WTC11 (cell line): ENCODE measurements at places on chromosomes 16 and 17.

DNA sequence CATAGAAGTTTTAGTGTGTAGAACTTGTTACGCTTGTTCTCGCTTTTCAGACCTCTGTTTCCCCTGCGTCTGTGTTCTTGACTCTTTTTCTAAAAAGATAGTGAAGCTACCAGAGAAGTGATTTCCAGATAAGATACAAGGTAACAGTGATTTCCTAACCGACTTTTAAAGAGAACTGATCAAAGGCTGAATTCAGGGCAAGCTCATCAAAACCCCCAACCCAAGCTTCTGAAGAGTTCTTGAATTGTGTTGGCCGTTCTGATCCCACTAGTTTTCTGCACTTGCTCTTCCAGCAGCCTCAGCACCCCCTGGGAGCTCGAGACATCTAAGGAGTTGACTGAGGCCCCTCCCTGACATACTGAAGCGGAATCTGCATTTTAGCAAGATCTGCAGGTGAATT lies 12.7 kb upstream of the NSMCE1 start:
- no peaks in the 10 kb centered on the region for H3K36me3 ChIP-seq
- no peak overlapping the region for H3K4me3 ChIP-seq
- DNase-seq: no peak
- no peak overlapping the region for H3K27ac ChIP-seq
- no peaks in the 10 kb centered on the region for H3K27me3 ChIP-seq

DNA sequence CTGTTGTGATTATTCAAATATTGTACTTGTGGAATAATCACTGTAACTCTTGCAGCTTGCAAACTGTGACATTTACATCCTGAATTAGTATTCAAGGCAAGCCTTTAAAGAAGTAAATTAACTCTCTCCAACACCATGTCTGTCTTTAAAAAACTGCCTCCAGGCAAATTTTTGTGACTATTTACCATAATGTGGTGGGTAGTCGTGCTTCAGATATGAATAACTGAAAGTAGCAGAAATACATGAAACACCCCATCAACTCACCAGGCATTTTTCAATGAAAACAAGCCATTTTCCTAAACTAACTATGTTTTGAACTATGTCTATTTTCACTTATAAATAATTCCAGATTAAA lies 217.4 kb upstream of the PSMD7 start:
- H3K36me3 ChIP-seq: peaks cover 15% of the 10 kb centered on the region
- DNase-seq: no peak
- no peaks in the 10 kb centered on the region for H3K27me3 ChIP-seq
- H3K27ac ChIP-seq: no peak overlapping the region

DNA sequence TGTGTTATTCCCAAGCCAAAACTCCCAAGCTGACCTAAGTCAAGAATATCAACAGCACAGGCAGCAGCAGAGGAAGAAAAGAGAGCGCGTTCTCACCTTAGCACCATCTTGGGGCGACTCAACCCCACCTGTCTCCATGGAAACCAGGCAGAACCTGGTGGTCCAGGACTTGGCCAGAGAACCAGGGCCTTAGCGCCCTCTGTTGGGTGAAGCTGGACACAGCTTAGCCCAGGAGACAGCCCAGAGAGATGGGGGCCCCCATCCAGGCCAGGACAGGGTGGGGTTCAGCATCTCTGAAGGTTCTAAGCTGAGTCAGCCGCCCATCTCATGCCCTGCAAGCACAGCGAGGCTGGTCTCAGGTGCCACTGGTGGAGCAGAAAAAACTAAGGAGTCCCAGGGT lies 60.1 kb upstream of the TMEM132E start:
- H3K27ac ChIP-seq: no peak overlapping the region
- DNase-seq: peak; percentile 85
- no peaks in the 10 kb centered on the region for H3K36me3 ChIP-seq
- no peak overlapping the region for H3K4me3 ChIP-seq
- peaks cover 5% of the 10 kb centered on the region; the same call in 1 of the 2 replicates for H3K4me1 ChIP-seq
- no peaks in the 10 kb centered on the region; the same call in 1 of the 2 replicates for H3K27me3 ChIP-seq

DNA sequence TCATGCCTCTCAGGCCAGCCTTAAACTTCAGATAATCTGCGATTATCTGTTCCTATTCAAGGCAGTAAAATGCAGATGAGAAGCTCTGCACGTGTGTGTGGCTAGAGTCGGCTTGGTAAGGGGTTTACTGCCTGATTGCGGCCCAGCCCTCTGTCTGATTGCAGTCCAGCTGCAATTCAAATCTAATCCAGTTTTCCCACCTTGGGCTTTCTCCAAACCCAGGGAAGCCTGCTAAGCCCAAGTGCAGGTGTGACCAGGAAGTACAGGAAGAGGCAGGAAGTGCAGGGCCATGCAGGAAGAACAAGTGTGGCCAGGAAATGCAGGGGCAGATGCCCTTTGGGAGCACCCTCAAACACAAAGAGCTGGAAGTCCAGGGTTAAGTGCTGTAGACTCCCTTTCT lies 314.9 kb downstream of the CEP112 start:
- DNase-seq: no peak
- peaks cover 8% of the 10 kb centered on the region for H3K4me1 ChIP-seq
- H3K36me3 ChIP-seq: peaks cover 16% of the 10 kb centered on the region
- no peak overlapping the region for H3K4me3 ChIP-seq

GRCh38 chr16:77690416-77690815 lies 31.9 kb upstream of the NUDT7 start:
- DNase-seq: no peak
- no peaks in the 10 kb centered on the region for H3K27me3 ChIP-seq
- H3K4me1 ChIP-seq: 0 out of 2 replicates have a peak, but pooled peaks cover 3% of the 10 kb centered on the region
- no peaks in the 10 kb centered on the region for H3K36me3 ChIP-seq
- H3K27ac ChIP-seq: no peak overlapping the region

GRCh38 chr17:36942019-36942599 lies 4.8 kb downstream of the LHX1 start:
- no peaks in the 10 kb centered on the region for H3K36me3 ChIP-seq
- H3K27me3 ChIP-seq: peaks cover 100% of the 10 kb centered on the region
- peak overlapping the region; percentile 55 for H3K4me3 ChIP-seq
- H3K4me1 ChIP-seq: peaks cover 76% of the 10 kb centered on the region
- DNase-seq: peak; percentile 50
- H3K27ac ChIP-seq: no peak overlapping the region

DNA sequence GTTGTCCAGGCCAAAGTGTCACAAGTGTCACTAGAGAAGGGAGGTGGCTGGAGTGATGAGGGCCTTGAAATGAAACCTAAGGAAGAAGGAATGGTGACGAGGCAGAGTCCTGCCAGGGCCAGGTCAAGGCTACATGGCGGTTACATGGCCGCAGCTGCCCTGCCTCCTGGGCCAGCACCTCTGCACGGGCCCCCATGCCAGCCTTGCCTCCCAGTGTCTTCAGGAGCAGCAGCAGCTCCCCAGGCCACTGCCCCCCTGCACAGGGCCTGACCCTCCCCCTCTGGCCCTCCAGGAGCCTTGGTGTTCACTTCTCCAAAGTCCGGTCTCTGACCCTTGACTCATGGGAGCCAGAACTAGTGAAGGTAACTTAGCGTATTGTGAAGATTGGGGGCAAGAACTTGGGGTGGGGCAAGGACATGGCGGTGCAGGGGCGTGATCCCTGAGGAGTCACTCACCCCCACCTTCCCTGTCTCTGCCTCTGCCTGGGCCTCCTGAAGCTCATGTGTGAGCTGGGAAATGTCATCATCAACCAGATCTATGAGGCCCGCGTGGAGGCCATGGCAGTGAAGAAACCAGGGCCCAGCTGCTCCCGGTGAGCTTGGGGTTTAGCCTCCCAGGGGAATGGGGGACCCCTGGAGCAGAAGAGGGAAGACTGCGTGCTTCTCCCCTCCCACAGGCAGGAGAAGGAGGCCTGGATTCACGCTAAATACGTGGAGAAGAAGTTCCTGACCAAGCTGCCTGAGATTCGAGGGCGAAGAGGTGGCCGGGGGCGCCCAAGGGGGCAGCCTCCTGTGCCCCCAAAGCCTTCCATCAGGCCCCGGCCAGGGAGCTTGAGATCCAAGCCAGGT lies 4.1 kb upstream of the KCTD11 start:
- no peaks in the 10 kb centered on the region for H3K36me3 ChIP-seq
- H3K27ac ChIP-seq: no peak overlapping the region
- no peak overlapping the region for H3K4me3 ChIP-seq

GRCh38 chr17:50060951-50061712 lies 5.2 kb downstream of the ITGA3 start:
- peaks cover 23% of the 10 kb centered on the region for H3K4me1 ChIP-seq
- H3K4me3 ChIP-seq: no peak overlapping the region
- H3K27ac ChIP-seq: peak overlapping the region; percentile 7; the same call in 1 of the 2 replicates
- DNase-seq: no peak
- peaks cover 4% of the 10 kb centered on the region; the same call in 1 of the 2 replicates for H3K36me3 ChIP-seq

GRCh38 chr17:42598905-42599304 lies 10.3 kb downstream of the RETREG3 start:
- H3K4me1 ChIP-seq: no peaks in the 10 kb centered on the region
- H3K36me3 ChIP-seq: peaks cover 7% of the 10 kb centered on the region; the same call in 1 of the 2 replicates
- H3K4me3 ChIP-seq: no peak overlapping the region
- peak overlapping the region; percentile 88 for H3K27ac ChIP-seq
- no peak for DNase-seq

DNA sequence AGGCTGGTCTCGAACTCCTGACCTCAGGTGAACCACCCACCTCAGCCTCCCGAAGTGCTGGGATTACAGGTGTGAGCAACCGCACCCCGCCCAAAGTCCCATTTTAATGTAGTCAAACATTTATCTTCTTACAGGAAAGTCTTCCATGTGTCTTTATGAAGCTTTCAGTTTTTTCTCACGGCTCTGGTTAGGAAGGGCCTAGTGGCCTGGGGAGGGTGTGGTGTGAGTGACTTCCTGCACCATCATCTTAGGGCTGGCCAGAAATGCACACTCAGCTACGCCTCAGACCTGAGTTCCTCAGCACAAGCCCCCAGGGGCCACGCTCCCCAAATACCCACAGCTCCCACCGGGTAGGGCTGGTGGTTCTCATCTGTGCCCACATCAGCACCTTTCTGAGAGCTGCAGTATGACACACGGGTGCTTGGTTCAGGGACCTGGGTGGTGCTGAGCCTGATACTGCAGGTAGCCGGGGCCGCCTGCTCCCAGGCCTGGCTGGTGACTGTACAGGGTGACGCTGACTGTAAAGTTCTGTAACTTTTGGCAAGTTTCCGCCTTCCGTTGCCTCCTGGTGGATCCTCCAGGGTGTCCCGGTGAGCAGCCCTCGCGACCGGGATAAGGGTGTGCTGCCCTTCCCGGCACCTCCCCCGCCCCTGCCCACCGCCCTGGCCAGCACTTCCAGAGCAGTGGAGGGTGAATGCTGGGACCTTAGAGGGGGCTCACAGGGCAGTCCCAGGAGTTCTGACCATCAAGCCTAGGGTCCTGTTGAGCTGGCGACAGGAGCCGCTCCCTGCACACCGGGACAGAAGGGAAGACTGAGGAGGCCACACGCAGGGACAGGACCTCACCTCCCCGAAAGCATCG lies 52.5 kb downstream of the ZNF778 start:
- no peaks in the 10 kb centered on the region for H3K27me3 ChIP-seq
- no peak overlapping the region for H3K4me3 ChIP-seq
- H3K4me1 ChIP-seq: no peaks in the 10 kb centered on the region
- H3K27ac ChIP-seq: no peak overlapping the region
- peaks cover 51% of the 10 kb centered on the region for H3K36me3 ChIP-seq

- no peak overlapping the region for H3K4me3 ChIP-seq
- H3K27me3 ChIP-seq: no peaks in the 10 kb centered on the region
- no peaks in the 10 kb centered on the region for H3K4me1 ChIP-seq
- H3K27ac ChIP-seq: no peak overlapping the region
- DNase-seq: peak; percentile 79
- H3K36me3 ChIP-seq: peaks cover 4% of the 10 kb centered on the region
Observed at GRCh38 chr16:20849589-20850390, 43.5 kb downstream of the REXO5 start.

GRCh38 chr16:13936596-13937081 lies 16.7 kb downstream of the ERCC4 start:
- H3K4me3 ChIP-seq: no peak overlapping the region
- no peak for DNase-seq
- H3K27ac ChIP-seq: no peak overlapping the region
- H3K27me3 ChIP-seq: no peaks in the 10 kb centered on the region
- H3K36me3 ChIP-seq: peaks cover 48% of the 10 kb centered on the region
- H3K4me1 ChIP-seq: no peaks in the 10 kb centered on the region

GRCh38 chr17:83047182-83047478 lies 32.3 kb upstream of the METRNL start:
- H3K36me3 ChIP-seq: peaks cover 47% of the 10 kb centered on the region
- H3K27ac ChIP-seq: no peak overlapping the region
- peaks cover 5% of the 10 kb centered on the region for H3K4me1 ChIP-seq

DNA sequence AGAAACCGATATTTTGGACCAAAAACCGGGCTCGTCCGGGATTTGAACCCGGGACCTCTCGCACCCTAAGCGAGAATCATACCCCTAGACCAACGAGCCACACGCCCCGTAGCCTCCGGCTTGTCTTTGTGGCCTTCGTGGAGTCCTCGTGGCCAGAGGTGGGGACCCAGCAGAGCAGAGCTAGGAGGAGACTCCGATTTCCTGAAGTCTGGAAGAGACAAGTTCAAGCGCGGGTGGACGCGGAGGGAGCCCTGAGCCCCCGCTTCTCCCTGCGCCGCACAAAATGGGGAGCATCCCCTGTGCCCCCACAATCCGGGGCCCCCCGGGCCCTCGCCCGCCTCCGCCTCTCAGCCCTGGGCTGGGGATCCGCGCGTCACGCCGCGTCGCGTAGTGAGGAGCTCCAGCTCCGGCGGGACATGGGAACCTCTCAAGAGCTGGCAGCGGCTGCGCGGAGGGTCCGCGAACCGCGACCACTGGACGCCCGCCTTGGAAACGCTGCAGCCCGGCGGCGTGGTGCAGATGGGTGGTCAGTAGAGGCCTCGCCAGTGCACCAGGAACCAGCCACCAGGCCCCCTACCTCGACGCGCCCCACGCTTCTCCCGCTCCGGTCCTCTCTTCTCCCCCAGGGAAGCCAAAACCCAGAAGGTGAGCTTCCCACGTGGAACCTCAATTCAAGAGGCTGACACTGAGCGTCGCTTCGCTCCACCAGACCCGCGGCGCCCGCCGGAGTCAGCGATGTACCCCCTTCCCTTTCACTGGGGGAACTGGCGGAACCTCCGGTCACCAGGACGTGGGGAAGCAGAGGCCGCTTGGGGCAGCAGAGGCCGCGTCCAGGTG lies 5.2 kb upstream of the OR1F1 start:
- H3K4me1 ChIP-seq: peaks cover 19% of the 10 kb centered on the region
- peaks cover 59% of the 10 kb centered on the region for H3K27me3 ChIP-seq
- 0 out of 2 replicates have a peak overlapping the region, but pooled peaks have one; percentile 65 for H3K27ac ChIP-seq
- no peaks in the 10 kb centered on the region for H3K36me3 ChIP-seq
- H3K4me3 ChIP-seq: peak overlapping the region; percentile 98
- DNase-seq: peak; percentile 85
